Hindlimb muscle (tissue), 1 donor: ENCODE measurements at places on chromosomes 13 and 19. TPM values are rescaled to one million over a fixed set of nuclear protein-coding genes. Genes with fewer than 3 reads are reported as not detected.

DNA sequence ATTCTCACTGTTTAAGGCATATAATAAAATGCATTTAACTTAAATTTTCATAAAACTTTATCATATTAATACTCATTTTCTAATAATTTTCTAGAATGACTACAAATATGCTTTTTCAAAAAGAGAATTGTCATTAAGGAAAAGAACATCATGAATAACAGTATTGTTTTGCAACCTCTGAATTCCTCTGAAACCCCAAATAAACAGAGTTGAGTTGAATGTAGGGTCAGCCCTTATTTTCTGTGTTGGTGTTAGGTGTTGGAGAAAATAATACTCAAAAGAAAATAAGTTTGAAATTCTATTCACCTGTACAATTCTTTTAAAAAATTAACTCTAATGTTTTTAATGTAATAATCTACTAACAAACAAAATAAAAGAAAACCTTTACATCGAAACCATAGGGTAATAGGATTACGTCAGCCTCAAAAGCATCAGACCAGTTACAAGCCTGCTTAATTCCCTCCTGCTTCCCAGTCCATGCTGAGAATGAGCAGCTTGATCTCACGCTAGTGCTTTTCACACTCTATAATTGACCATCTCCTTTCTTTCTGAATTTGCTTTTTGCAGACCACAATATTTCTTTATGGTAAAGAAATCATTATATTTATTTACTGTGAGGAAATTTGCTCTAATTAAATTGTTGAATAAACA lies 160.9 kb downstream of the PCDH9 start:
- DNase-seq = no peak

DNA sequence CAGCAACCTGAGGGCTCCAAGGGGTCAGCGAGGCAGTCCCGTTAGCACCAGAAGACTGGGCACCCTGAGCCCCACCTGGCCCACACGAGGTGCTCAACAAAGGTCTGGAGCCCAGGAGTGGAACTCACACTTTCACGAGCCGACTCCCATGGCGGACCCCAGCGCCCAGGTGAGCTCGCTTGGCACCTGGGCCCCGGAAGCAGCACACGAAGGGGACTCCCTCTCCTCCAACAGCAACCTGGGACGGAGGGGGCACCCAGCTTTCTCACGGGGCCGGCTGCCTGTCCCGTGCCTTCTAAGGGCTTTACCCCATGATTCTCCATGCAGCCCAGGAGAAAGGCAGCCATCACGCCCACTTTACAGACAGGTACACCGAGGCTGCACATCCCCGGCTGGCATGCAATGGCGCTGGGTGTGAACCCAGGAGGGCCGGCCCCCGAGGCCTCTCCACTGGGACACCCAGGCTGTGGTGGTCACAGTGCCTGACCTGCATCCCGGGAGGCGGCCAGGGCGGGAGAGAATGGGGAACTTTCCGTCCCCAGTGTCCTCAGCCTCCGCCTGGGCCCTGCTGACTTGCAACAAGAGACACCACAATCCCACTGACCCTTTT lies 5.0 kb downstream of the PIP5K1C start:
- no peak for DNase-seq

The TM9SF2 gene
- polyA plus RNA-seq = 70.9 TPM

DNA sequence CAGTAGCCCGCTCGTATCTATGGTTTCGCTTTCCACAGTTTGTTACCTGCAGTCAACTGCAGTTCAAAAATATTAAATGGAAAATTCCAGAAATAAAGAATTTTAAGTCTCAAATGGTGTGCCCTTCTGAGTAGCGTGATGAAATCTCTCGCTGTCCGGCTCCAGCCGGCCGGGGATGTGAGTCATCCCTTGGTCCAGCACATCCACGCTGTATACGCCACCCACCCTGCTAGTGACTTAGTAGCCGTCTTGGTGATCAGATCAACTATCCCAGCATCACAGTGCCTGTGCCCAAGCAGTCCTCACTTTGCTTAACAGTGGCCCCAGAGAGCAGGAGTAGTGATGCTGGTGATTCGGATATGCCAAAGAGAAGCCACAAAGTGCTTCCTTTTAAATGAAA lies 40.0 kb downstream of the ZNF331 start:
- no peak for DNase-seq

DNA sequence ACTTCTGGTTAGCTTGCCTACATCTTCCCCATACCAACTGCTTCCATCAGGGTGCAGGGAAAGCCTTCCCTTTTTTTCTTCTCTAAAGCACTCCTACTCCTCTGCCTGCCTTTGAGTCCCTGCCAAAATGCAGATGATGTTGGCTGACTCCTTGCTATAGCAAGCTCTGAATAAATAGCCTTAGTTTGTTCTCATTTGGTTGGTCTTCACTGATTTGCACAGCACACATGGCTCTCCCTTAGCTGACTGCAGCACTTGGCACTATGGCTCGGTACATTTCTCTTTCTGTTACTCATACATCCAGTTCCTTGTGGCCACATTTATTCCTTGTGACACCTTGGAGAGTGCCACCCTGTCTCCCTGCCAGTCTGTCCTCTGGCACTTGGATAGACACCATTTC lies 249.8 kb downstream of the DCLK1 start:
- DNase-seq = no peak

DNA sequence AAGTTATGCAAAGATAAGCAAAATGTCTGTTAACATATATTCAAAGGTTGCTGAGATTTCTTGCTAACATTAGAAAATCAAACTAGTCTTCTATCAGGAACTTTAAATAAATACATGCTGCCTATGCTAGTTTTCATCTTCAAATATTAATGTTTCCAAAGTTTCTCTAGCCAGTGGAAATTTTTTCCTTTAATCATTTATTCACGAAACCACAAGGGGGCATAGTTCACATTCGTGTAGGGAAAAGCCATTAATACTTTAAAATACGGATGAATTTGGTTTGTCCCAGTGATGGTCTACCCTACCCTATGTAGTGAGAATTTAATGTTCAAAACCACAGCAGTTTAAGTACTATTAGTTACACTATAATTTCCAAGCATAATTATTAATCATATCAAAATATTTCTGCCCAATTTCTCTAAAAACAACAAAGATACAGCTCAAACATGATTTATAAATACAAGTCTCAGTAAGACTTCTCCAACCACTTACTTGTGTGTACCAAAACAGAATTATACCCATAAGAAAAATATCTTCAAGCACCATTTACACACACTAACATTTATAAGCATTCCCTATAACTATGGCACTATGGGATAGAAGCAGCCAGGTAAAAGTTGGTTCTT lies 16.2 kb downstream of the NUFIP1 start:
- no peak for DNase-seq

- no peak for DNase-seq
Measured at GRCh38 chr13:33958964-33959363, 141.0 kb downstream of the RFC3 start.

GRCh38 chr19:19053508-19054314 lies 10.1 kb upstream of the SLC25A42 start:
- DNase-seq = no peak

DNA sequence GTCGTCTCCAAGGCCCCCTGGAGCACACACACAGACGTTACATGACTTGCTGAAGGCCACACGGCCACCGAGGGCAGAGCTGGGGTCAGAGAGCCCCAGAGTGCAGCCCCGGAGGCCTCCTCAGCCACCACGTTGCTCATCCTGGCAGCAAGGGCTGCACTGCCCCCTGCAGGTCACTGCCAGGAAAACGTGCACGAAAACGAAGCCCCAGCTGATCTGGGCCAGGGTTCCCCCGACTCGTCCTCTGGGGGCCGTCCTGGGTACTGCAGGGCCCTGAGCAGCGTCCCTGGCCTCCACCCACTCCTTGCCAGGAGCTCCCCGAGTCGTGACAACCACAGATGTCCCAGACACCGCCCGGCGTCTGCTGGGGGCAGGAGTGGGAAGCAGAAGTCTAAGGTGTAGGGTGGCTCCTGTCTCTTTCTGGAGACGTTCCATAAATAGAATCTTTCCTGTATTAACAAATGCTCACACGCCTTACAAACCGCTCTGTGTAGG lies 3.4 kb downstream of the TPGS1 start:
- DNase-seq = peak; percentile 70

The GCDH gene
- polyA plus RNA-seq = 30.4 TPM

The PSG11 gene
- polyA plus RNA-seq = 2.7 TPM

The LILRB2 gene
- polyA plus RNA-seq = 2.7 TPM

DNA sequence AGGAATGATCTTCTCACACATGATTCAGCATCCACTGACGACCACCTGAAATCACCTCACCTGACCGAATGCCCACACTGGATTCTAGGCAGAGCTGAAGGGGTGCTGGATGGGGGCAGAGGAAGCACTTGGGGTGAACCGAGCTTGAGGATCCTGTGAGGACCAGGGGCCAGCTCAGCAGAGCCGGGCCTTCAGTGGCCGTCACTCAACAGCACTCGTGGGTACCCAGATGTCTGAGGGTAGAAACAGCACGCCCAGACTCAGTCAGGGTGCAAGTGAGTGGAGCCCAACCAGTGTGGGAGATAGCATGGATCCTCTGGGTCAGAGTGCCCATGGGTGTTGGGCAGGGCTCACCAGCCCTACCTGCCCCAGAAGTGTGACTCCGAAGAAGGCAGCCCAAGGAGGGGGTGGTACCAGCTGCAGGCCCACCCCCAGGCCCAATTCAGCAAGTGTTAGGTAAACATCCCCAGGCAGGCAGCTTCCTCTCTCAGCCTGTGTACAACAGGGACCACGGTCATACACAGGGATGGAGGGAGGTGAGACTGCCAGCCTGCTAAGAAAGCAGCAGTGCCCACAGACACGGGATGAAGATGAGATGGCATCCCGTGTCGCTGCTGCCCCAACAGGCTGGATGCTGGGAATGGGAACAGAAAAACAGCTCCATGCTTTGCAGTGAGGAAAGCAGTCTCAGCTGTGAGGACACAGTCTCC lies 16.6 kb downstream of the GJA3 start:
- DNase-seq = no peak

- no peak for DNase-seq
Measured at GRCh38 chr13:97848886-97849285, 104.6 kb upstream of the IPO5 start.

The CA11 gene
- polyA plus RNA-seq = 7.8 TPM

The SLC5A5 gene
- 0.05 TPM for polyA plus RNA-seq

DNA sequence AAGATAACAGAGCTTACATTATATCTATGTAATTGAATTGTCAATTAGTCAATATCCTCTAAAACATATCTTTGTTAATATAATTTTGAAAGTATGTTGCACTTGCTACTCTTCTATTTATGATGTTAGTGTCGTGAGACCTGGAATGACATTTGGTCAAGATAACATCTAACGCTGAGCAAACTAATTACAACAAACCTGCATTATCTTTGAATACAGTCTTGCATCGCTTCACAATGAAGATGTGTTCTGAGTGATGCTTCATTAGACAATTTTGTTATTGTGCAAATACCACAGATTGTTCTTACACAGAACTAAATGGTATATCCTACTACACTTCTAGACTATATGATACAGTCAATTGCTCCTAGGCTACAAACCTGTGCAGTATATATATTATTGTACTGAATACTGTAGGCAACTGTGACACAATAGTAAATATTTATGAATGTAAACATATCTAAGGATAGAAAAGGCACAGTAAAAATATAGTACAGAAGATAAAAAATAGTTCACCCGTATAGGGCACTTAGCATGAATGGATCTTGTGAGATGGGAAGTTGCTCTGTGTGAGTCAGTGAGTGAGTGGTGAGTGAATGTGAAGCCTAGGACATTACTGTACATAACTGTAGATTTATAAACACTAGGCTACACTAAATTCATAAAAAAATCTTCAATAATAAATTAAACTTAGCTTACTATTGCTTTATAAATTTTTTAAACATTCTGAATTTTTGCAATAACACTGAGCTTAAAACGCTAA lies 1773.8 kb downstream of the PCDH9 start:
- no peak for DNase-seq
